ENCODE measurements at places on chromosomes 2 and 18.

DNA sequence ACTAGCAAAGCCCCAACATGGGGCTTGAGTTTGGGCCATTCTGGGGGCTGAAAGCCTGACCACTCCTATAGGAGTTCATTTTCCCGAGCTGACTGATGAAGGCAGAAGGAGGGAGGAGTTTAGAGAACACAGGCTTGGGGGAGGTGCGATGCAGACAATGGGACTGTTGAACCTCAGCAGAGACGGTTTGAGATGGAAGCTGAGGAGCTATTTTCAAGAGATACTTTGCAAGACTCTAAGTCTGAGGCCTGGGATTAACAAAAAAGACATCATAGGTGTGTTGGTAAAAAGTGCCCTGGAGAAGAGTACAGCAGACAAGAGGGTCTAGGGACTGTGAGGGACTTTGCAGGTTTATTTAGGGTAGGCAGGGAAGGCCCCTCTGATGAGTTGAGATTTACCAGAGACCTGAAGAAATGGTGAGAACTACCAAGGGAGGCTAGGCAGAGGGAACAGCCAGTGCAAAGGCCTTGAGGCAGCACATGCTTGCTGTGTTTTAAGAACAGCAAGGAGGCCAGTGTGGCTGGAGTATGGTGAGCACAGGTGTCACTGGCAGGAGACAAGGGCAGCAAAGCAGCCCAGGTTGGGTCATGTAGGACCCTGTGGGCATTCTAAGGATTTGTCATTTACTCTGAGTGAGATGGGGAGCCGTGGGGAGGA lies 31.6 kb downstream of the PCBP1 start:
- DNase-seq: no peak

- no peak for DNase-seq
These were observed 563.9 kb downstream of the TMX3 start for GRCh38 chr18:68150961-68151360.

- no peak for DNase-seq
These were observed 20.9 kb downstream of the ITM2C start for GRCh38 chr2:230885463-230886130.

- no peak for DNase-seq
These were observed 209.7 kb downstream of the ASB1 start for GRCh38 chr2:238636269-238637073.

DNA sequence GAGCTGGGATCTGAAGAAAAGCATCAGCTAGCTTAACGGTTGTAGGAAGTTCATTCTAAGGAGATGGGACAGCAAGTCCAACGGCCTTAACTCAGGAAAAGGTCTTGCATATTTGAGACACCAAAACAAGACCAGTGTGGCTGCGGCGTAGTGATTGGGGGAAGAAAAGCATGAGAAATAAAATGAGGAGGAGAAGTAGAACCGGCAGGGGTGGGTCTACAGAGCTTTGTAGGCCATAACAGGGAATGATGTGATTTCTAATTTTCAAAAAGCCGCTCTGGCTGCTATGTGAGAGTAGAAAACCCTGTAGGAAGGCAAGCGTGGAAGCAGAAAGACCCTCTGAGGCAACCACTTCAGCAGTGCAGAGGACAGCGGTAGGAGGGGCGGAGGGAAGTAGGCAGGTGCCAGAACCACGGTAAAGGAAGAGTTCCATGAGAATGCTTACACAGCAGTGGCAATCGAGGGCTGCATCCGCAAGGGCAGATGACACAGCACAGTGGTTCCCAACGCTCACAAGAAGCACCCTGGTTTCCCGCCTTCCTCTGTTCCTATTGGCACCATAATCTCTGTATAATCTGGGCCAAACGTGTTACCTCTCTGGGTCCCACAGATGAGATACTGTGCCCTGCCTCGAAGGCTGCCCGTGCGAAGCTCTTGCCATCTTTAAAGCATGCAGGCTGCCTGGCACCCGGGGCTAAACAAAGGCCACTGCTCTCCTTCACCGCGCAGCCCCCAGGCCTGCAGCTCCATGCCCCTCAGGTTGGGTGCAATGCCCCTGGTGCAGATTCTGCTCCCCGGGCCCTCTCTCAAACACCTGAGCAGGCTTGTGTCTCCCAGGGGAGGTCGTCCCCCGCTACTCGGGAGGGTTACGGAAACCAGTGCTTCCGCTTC lies 795 bp downstream of the ANKRD39 start:
- DNase-seq: peak; percentile 38

GRCh38 chr2:127049927-127050802 lies 56.8 kb downstream of the BIN1 start:
- peak; percentile 28 for DNase-seq

DNA sequence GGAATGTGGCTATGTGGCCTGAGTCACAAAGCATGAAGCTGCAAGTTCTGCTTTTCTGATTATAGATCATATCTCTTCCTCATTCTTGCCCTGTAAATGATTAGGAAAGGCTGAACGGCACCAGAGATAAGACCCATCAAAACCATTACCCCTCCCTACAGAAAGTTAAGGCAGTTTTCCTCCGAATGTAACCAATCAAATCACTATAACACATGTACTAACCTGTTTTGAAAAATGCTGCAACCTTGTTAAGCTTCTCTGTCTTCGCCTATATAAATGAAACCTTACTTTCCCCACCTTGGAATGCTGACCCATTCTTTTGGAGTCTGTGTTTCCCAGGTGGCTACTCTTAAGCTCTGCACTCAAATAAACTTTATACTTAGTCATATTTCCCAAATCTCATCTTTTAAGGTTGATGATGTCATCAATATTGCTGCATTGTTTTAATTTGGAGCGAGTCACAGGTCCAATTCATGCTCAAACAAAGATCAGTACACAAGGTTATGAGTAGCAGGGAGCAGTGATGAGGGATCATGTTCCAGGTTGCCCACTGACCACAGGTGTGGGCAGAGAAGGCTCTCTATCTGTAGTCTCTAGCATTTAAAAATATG lies 662.3 kb downstream of the IRS1 start:
- no peak for DNase-seq

DNA sequence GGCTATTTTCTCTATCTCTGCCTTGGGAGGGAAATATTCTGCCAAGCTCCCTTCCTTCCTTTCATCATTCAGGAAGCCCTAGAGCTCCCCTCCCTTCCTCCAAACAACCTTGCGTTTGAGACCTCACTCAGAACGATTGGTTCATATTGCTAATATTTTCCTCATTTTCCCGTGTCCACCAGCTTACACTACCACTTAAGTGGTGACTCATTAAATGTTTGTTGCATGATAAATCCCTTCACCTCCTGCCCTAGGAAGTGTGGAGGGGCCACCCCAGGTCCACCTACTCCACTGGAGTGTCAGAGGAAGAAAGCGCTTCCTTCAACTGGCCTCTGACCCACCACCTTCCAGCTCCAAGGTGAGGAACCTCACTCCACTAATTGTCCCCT lies 2.3 kb upstream of the LPIN2 start:
- no peak for DNase-seq

DNA sequence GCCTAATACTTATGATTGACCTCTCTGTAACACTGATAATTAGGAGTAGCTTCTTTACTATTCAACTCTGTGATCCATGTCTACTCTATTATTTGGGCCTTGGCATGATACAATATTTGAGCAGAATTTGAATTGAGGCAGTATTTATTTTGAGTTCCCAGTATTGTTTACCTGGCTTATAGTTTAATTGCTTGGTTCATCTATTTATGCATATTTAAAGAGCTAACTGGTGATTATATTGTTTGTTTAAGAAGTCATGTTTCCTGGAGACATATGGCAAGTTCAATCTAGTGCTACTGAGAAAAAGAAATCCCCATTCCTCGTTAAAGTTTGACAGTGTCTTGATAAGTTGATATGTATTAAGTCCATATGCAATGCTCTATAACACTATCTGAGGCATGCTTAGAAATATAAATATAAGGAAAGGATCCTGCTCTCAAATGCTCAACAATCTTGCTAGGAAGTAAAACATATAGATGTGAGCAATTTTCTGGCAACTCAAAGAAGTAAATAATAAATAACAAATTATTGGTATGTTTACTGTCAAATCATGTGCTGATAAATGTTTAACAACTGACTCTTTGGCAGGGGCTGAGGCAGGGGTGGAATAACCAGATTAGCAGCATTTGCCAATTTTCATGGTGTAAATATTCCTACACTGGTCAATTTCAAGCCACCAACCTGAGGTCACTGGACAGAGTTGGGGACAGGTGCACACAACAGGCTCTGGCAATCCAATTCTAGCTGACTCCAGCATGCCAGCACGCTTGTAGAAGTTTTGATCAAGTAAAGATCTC lies 430.2 kb upstream of the PIK3C3 start:
- no peak for DNase-seq

GRCh38 chr2:235325151-235325550 lies 168.7 kb upstream of the AGAP1 start:
- no peak for DNase-seq

DNA sequence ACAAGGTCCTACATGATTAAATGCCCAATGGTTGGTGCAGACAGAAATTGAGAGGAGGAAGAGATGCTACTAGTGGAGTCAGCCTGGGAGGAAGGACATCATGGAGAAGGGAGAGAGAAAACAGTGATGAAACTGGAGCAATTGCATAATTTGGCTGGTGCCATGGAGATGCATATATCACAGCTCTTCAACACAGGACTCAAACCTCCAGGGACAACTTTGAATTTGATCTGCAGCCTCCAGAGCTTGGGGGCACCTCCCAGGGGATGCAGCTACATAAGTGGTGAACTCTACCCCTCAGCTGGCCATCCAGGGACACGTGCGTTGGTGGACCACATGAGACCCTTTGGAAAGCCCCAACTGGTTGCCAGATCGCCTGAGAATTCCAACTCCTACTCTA lies 80.4 kb downstream of the CTAGE1 start:
- DNase-seq: no peak

DNA sequence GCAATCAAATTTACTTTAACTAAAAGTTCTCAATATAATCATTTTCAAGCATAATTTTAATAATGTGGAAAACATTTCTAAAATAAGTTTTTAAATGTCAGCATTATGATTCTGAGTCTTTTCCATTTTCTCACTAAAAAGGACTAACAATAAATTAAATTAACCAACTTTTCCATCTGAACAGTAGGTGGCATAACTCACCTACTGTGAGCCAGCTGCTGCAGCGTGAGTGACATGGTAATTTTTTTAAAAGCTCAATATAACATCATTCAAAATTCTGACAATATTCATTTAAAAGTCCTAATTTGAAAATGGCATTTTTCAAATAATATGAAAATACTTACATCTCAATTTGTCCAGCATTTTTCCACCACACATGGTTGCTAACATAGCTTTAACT lies 66.5 kb downstream of the DTNB start:
- peak; percentile 52 for DNase-seq

DNA sequence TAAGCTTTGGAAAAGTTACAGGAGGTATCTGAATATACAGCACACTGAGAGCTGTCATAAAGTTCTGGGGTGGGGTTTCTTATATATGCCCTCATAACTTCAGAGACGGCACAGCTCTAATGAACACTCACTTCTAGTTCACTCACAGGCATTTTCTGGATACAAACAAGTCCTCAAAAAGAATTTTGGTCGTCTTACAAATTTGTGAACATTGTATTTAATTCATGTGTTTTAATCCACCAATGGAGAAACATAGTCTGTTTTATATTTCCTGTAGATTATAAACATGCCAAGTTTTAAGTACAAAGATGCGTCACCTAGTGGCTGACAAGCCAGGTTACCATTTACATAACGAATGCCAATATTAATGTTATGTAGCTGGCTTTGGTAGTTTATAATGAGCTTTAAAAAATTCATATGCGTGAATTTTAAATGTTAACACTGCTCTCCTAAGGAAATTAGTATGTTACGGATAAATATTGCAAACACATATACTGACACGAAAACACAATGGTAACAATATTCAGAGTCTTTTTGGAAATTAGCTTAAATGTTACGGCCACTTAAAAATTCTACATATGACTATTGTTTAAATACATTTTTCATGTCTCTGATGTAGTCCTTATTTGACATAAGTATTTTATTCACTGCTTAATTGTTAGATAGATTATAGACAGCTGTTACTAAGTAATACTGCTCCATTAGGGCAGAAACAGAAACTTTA lies 2.5 kb downstream of the COL3A1 start:
- no peak for DNase-seq

DNA sequence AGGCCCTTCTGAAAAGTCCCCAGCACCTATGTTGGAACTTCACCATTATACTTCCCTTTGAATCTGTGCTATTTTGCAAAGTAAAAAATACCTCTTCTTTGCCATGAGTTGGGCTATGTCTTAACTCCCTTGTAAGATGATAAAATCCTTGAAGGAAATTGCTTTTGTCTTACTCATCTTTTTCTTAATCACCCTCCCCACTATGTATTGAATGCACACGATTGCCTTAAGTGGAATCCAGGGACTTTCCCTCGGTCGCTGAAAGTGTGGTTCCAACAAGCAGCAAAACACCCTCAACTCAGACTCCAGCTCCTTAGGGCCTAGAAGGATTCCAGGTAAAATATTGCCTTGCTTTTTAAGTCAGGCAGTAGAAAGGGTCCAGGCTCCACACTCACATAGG lies 173.2 kb upstream of the ARL4C start:
- DNase-seq: no peak

- DNase-seq: no peak
These were observed 268.7 kb downstream of the LOXHD1 start for GRCh38 chr18:46388286-46388685.

GRCh38 chr2:26983746-26984145 lies 13.3 kb downstream of the MAPRE3 start:
- DNase-seq: no peak

- DNase-seq: no peak
These were observed 12.9 kb upstream of the MGAT4A start for GRCh38 chr2:98743835-98744234.

- no peak for DNase-seq
These were observed 42.3 kb downstream of the TTC21B start for GRCh38 chr2:165911231-165911630.

GRCh38 chr2:231613663-231614558 lies 21.2 kb downstream of the TEX44 start:
- DNase-seq: peak; percentile 81

- DNase-seq: no peak
These were observed 46.3 kb upstream of the TANK start for GRCh38 chr2:161113693-161114575.

GRCh38 chr2:194705398-194705797 lies 951.6 kb upstream of the SLC39A10 start:
- DNase-seq: no peak

- DNase-seq: peak; percentile 5
These were observed 134.8 kb upstream of the DOCK10 start for GRCh38 chr2:225177098-225177497.

GRCh38 chr2:31813016-31813415 lies 197.8 kb downstream of the MEMO1 start:
- DNase-seq: no peak

GRCh38 chr2:129239141-129239540 lies 740.3 kb upstream of the RAB6C start:
- no peak for DNase-seq

- no peak for DNase-seq
These were observed 12.4 kb downstream of the POU3F3 start for GRCh38 chr2:104866122-104866864.

DNA sequence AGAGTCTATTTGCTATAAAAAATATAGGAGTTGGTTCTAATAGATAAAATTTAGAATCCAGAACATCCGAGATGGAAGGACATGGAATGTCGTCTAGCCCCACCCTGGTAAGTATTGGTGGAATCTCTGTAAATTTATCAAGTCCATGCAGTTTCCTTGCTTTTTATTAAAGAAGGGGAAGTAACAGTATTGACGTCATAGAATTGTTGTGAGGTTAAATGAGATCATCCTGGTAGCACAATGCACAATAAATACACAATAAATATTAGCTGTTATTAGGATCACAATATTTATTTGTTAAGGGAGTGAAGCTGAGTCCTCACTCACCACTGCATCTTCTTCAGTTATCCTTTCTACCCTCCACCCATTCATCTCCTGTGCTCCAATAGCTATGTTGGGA lies 16.7 kb upstream of the TMEM177 start:
- no peak for DNase-seq

- DNase-seq: no peak
These were observed 111.8 kb downstream of the CERS6 start for GRCh38 chr2:168567836-168568235.

Measured in CD4-positive, alpha-beta T cell treated with Interferon alpha-2 for 1 hour (primary cell).